ENCODE measurements at places on chromosomes 11 and 22. TPM values are rescaled to one million over a fixed set of nuclear protein-coding genes. Genes with fewer than 3 reads are reported as not detected.
A peak's percentile ranks its signal among the peaks of the same experiment; 100 is the strongest.

- DNase-seq: peak; percentile 48
Measured at GRCh38 chr11:2655834-2656622, 43.8 kb downstream of the KCNQ1OT1 start.

DNA sequence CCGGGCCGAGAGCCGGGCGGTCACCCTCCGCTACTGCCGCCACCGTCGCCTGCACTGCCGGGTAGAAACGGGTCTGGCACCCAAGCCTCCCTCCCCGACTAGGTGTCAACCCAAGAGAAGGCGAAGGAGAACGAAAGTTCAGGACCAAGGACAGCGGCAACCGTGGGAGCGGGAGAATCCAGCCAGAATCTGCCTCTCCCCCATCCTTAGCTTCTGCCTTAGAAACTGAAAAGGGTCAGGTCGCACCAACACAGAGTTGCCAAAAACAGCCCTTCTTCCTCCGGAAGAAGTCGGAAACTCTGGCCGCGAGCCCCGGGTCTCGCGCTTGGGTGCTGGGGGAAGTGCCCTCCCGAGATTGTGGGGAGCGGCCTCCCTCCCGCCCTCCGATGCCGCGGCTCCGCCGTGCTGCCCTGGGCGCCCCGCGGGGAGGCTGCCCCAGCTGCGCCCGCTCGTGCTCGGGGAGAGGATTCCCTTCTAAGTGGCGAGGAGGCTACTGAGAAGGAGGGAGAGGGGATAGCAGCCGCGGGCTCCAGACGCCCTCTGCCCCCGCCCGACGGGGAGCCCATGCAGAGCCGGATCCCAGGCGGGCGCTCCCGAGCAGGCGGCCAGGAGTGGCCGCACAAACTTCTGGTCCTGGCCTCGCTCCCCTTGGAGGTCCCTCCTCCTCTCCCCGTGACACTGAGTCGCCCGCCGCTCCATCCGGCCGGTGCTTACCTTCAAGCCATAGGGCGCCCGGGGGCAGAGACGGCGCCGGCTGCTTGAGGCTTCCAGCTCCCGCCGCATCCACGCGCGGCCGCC lies 637 bp downstream of the DRD2 start:
- peak; percentile 84 for DNase-seq

- DNase-seq: no peak
Measured at GRCh38 chr11:6201481-6201880, 2.5 kb downstream of the OR52W1 start.

- peak; percentile 53 for DNase-seq
Measured at GRCh38 chr11:69444381-69445130, 36.9 kb upstream of the LINC01488 start.

DNA sequence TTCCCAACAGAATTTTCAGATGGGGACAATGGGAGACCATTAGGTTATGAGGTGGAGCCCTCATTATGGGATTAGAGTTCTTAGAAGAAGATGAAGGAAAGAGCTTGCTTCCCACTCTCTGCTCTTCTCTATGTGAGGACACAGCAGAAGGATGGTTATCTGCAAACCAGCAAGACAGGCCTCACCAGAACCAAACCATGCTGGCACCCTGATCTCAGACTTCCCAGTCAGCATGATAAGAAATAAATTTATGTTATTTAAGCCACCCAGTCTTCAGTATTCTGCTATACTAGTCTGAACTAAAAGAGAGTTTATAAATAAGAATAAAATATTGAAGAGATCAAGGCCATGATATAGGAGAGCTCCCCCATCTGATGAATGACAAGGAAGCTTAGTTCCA lies 946.3 kb upstream of the CCDC90B start:
- DNase-seq: no peak

GRCh38 chr11:105045676-105046296 lies 651 bp upstream of the CARD16 start:
- DNase-seq: no peak

- no peak for DNase-seq
Measured at GRCh38 chr22:48300877-48301276, 1526.8 kb downstream of the BRD1 start.

DNA sequence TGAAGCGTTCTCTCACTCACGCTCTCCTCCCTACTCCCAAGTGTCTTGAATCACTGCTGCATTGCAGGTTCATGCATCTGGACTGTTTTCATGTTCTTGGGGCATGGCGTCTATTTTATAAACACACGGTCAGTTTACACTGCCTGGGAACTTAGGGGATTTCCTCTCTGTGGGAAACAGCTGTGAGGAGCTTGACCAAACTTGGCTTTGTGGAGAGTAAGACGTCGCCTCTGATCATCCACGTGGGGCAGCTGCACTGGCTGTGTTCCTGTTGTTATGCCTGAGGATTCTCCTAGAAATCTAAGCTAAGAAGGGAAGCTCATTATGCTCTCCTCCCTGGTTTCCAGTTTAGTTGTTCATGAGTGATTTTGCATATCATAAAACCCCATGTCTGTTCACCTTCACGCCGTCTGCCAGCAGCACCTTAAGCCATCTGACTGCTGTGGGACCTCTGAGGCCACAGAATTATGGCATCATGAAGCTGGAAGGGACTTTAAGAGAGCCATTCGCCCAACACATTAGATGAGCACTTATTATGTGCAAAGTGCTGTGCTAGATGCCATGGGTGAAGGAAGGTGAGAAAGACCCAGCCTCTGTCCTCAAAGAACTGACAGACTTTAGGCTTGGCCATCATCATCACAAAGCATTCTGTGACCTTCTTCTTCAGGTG lies 38.8 kb upstream of the POU2AF1 start:
- DNase-seq: no peak

- DNase-seq: no peak
Measured at GRCh38 chr11:103584021-103584420, 452.4 kb upstream of the DDI1 start.

DNA sequence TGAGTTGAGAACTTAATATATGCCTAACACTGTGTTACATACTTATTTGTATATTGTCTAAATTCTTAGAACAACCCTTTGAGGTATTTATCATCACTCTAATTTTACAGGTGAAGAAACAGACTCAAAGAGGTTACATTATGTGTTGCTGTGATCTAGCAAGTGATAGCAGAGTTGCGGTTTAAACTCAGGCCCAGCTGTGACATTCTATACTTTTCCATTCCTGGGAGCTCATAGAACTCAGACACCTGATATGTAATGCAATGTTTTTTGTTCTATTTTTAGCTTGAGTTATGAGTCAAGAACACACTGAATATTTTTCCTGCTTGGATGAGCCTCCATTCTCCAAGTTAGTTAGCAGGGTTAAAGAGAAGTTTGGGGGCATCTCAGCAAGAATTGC lies 449.7 kb upstream of the DDI1 start:
- no peak for DNase-seq

DNA sequence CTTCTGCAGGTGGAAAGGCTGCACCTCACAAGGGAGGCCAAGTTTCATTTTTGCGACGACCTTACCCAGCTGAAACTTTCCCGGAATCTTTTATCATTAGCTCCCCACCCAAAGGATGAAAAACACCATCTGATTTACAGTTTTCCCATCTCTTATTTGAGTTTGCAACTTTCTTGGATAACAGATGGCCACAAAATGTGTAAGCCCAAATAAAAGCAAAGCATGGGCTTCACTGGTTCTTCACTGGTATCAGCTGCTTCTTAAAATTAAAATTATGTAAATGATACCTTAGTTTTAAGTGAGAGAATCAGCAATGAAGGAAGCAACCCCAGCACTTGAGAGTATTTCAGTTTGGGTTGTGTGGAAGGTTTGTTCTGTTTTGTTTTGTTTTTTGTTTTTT lies 55.8 kb downstream of the PARVA start:
- DNase-seq: no peak

The LINC01488 gene
- not detected for total RNA-seq

The SPDYC gene
- total RNA-seq: not detected

The ART1 gene
- not detected for total RNA-seq

DNA sequence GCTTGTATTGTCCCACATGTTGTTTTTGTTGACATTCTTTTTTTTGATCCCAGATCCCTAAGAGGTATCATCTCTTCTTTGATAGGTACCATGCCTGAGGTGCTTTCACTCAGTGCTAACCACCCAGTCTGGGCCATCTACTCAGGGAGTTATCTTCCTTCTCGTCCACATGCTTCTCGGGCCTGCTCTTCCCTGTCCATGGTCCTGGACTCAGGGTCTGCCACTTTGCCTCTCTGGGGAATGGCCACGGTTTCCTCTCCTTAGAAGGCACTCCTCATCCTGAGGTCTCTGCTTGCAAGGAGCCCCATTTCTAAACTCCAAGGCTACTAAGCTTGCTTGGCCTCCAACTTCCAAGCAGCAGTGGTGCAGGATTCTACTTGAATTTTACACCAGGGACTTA lies 227.0 kb upstream of the NCAM1 start:
- peak; percentile 21 for DNase-seq

- no peak for DNase-seq
Measured at GRCh38 chr11:92552942-92553341, 328.3 kb downstream of the FAT3 start.

DNA sequence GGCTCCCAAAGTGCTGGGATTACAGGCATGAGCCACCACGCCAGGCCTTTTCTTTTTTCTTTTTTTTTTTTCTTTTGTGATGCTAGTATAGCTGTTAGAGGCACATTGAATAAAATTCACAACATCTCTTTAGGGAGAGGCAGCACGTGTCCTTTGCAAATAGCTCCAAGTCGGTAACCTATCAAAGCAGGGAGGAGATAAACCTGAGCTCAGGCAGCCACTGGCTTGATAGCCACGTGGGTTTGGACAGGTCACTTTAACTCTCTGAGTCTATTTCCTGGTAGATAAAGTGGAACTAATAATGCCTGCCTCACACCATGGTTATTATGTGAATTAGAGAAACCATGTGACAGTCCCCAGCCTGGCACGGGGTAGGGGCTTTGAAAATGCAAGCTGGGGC lies 43.1 kb upstream of the ATXN10 start:
- DNase-seq: no peak

DNA sequence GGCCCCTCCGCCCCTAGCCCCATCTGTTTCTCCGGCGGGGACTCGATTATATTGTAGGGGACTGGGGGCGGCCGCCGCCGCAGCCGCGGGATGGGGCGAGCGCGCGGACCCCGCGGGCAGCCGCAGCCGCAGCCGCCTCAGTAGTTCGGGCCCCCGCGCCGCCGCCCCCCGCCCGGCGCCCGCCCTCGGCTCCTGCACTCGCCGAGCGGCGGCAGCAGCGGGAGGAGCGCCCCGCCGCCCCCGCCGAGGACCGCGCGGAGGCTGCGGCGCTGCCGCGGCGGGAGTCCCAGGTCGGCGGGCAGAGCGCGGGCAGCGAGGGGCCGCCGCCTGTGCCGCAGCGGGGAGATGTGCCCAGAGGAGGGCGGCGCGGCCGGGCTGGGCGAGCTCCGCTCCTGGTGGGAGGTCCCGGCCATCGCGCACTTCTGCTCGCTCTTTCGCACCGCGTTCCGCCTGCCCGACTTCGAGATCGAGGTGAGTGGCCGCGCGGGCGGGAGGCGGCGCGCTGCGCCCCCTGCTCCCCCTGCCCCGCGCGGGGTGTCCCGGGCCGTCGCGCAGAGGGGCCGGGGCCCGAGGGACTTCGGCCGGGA lies at the start of gene CECR2:
Gene CECR2, plus strand, starts transcription at position 22 of the 587 bp plus-strand sequence. Its CDS starts 324 bp downstream, at position 346.
- no peak for DNase-seq

DNA sequence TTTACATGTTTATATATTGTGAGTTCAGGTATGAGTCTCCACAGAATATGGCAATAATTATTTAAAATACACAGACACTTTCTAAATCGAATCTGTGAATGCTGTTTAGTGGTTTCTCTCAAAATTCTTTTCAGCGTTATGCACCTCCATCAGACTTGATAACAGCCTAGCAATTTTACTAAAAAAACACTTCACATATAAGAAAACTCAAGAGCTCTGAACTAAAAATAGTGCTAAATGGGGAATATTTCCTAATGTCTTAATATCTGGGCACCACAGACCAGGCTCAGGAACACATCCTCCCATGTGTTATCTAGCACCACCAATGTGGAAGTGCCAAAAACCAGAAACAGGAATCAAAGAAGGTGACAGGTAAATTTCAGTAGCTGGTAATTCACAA lies 47.9 kb downstream of the ARHGAP32 start:
- DNase-seq: no peak

The C11orf91 gene
- 5.8 TPM for total RNA-seq

DNA sequence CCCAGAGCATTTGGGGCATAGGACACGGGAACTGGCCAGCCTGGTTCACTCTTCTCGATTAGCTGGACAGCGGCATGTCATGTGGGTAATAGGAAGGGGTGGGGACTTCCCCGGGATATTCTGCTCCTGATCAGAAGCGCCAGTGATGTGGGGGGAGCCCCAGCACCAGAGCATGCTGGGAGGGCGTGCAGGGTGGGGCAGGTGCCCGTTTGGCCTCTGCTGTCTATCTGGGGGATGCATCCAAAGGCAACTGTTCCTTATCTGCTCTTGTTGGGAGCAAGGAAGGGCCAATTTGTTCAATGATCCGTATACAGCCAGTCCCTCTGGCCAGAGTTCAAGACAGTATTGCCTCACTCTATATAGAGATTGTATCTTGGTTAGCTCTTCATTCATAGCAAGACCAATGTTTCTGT lies 43.6 kb downstream of the PPARA start:
- DNase-seq: no peak

- no peak for DNase-seq
Measured at GRCh38 chr11:69562816-69563215, 78.1 kb upstream of the CCND1 start.

The PKDREJ gene
- not detected for total RNA-seq

DNA sequence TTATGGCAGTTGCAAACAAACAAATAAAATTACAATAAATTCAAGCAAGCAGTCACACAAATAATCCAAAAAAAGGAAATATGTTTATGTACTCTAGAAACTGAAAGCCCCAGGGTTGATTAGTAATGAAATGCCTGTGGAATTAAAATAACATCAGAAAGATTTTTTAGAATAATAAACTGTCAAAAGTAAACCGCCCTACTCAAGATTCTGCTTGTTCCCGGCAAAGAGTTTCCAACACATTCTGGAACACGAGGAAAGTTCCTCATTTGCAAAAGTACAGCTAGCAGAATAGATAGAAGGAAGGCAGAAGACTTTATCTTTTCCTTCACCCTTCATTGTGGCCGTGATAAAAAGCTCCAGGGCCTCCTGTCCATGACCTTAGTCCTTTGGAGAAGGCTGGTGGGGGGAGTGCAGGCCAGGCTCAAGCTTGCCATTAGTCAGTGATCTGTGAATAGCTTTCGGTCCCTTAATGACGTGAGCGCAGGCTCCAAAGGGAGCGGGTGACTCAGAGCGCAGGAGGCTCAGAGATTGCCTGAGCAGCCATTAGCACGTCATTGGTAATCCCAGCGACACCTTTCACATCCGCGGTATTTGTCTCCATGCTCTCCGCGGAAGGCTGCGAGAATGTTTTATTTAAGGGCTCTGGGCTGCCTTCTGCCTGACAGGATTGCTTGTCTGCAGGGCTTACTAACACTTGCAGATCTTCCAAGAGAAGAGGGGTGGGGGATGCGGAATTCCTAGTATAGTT lies 458.3 kb downstream of the METTL15 start:
- peak; percentile 74 for DNase-seq

The OR51M1 gene
- not detected for total RNA-seq

The MTMR3 gene
- total RNA-seq: 40.1 TPM

DNA sequence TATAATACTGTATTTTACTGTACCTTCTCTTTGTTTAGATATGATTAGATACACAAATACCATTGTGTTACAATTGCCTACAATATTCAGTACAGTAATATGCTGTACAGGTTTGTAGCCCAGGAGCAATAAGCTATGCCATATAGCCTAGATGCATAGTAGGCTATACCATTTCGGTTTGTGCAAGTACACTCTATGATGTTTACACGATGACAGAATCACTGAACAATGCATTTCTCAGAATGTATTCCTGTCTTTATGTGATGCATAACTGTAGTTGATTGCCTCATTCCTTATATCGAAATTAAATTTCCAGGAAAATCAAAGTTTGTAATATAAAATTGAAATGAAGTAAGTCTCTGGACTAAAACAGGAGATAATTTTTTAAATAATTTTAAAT lies 49.3 kb upstream of the OR5P2 start:
- no peak for DNase-seq

The TMEM86A gene
- total RNA-seq: 11.9 TPM
